ENCODE measurements at places on chromosomes 2 and 18. TPM values are rescaled to one million over a fixed set of nuclear protein-coding genes. Genes with fewer than 3 reads are reported as not detected.

- no peak for DNase-seq
Observed at GRCh38 chr2:71174207-71174606, 43.8 kb downstream of the MPHOSPH10 start.

RESP18 gene
- not detected for total RNA-seq

GRCh38 chr2:101205521-101206479 is 46.9 kb upstream of the CNOT11 start:
- peak; percentile 65 for DNase-seq

- DNase-seq: no peak
Observed at GRCh38 chr2:100833331-100833730, 13.4 kb downstream of the NPAS2 start.

DNA sequence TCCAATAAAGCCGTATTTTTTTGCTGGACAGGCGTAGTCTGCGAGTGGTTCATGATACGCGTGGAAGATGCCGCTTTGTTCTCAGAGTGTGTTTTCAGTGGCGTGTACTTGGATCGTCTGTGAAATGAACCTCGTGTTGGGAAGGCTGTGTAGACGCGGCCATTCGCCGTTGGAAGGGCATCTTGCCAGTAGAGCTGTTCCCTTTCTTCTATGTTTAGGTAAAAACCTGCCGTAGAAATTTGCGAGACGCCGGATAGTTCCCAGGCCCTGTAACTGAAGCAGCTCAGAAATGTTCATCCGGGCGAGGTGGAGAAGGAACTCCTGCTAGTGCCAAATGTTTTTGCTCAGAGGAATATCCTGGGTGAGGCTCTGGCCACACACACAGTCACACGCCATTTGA is 133.6 kb downstream of the NFATC1 start:
- DNase-seq: no peak

GRCh38 chr2:22020091-22020742 is 896.4 kb downstream of the TDRD15 start:
- no peak for DNase-seq

DNA sequence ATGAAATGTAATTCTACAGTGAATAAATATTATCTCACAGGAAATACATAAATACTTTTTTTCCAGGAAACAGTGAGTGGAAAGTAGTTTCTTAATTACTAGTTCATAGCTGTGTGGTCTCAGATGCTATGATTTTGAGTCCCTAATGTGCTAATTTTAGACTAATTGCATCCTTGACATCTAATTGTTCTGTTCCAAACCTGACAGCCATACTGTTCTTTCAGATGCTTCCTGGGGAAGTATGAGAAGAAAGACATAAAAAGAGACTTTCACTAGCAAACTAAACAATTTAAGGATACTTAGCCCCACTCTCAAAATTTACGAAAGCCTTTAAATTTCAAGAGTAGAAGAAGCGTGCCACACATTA is 350.9 kb upstream of the CDH20 start:
- no peak for DNase-seq

DNA sequence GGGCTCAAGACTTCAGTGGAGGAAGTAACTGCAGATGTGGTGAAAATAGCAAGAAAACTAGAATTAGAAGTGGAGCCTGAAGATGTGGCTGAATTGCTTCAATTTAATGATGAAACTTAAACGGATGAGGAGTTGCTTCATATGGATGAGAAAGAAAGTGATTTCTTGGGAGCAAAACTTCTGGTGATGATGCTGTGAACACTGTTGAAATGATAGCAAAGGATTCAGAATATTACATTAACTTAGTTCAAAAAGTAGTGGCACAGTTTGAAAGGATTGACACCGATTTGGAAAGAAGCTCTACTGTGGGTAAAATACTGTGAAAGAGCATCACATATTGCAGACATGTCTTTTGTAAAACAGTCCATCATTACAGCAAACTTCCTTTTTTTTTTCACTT is 638.0 kb downstream of the NYAP2 start:
- DNase-seq: no peak

DNA sequence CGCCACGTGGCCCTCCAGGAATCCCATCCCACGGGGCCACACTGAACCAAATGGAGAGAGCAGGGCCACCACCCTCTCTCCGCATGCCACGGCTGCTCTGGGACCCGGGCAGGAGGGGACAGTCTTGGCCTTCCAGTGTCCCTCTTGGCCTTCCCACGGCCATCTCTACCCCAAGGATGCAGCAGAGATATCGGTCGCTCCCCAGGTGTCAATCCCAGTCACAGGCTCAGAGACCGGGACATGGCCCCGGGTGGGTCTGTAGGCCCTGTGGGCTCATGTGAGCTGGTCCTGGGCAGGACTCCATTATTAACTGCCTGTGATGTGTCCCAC is 15.3 kb downstream of the CAPN10 start:
- no peak for DNase-seq

DNA sequence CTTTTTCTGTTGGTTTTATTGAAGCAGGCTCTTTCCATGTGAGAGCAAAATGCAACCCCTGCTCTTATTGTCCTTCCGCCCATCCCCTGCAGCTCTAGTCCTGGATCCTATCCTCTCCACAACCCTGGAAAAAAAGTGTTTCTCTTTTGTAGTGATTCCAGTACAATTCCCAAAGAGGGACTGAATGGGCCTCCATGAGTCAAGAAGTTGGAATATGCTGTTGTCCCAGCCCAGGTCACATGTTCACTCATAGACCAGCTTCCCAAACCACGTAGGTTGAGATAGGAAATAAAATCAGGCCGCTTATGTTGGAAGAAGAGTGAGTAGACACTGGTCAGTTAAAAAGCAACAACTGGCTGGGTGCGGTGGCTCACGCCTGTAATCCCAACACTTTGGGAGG is 39.4 kb downstream of the CPO start:
- no peak for DNase-seq

DNA sequence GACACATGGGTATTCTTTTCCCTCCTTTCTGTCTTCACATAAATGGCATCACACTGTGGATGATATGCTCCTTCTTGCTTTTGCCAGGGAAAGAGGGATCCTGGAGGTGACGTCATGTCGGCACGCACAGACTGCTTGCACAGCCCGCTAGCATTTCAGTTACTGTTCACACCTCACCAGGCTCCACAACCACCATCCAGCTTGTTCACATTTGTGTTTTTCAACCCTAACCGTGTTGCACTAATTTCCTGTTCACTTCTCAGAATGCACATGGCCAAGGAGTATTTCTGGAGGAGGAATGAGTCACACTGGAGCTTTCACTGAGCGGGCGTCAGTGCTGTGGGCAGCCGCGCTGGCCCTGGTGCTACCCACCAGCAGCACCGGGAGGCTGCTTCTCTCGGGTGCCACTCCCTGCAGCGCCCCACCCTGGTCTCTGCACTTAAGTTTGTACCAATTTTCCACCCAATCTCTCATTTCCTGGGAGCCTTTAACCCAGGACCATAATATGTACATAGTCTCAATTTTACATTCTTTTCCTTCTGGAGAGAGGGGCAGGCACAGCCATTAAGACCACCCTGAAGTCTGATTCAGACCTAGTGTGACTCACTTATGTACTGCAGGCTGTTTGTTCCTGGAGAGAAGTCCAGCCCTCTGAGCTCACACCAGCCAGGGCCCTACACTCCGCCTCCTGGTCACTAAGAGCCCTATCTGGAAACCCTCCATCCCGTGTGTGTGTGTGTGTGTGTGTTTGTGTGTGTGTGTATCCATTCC is 65.1 kb downstream of the MBP start:
- DNase-seq: no peak

DNA sequence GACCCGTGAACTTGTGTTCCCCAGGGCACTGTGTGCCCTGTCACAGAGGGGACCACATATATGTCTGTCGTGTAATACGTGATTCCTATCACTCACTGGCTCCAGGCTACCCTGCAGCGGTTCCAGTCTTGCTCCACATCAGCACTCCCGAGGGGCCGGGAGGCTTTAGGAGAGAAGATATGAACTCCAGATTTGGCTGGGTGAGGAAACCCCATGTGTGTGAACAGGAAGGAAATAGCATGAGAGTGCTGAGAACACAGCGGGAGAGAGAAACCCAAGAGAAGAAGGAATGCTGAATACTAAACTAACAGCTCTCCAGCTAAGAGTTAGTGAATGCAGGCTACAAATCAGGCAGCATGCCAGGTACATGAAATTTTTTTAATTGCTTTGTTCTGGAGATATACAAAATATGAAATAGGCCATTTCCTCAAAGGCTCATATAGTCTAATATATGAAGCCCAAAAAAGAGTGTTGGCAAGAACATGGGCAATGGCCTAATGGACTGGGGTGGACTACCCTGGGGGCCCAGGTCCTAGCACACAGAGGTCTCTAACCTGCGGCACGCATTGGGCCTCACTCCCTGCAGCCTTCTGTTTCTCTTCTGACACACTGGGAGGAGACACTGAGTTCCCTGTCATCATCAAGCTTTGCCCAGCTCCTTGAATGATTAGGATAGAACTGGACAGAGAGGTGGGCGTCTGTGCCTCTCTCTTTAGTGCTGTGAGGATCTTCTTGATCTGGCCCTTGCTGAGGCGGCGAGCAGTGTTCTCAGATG is 372.8 kb upstream of the RAB6C start:
- no peak for DNase-seq

GRCh38 chr2:30691948-30692828 is 115.1 kb downstream of the CAPN13 start:
- DNase-seq: peak; percentile 37

DNA sequence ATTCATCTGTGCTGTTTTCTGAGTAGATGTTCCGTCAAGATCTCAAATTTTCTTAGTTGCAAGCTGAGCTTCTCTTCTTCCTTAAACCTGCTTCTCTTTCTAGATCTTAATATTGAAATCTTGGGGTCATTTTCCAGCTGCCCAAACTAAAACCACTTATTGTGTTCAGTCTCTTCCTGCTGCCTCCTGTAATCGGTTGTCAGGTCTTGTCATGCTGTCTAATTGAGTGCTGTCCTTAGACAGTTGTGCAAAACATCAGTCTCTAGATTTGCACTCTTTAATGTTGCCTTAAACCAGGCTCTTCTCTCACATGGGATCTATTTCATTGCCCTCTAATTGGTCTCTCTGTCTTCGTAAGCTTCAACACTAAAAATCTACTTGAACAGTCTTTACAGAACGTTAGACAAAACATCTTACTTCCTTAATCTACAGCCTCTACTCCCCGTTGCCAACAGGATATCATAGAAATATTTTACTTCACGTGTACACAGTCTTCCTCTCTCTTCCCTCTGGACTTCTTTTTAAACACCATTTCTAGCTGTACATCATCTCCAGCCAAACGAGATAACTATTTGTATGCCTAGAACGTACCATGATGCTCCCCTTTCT is 34.9 kb downstream of the GPD2 start:
- no peak for DNase-seq

- DNase-seq: no peak
Observed at GRCh38 chr2:191358325-191359025, 113.3 kb downstream of the MYO1B start.

LRRTM1 gene
- total RNA-seq: not detected

DNA sequence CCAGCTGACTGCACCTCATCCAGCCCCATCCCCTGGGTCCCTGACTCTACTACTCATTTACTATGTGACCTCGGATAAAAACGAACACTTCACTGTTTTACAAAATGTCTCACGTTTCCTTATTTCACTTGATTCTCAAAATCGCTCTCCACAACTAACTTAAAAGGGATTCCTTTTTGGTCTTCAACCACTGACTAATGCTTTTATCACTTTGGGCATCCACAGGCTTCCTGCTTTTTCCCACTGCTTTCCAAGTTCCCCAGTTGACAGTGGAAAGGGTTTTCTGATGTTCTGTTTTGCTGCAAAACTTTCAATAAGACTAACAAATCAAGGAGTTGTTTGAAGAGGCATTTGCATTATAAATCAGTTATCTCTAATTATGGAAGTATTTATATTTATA is 24.1 kb downstream of the EIF2AK3 start:
- DNase-seq: no peak

MAL gene
- total RNA-seq: 19.2 TPM

GRCh38 chr18:7413906-7414305 is 153.2 kb upstream of the PTPRM start:
- no peak for DNase-seq

DNA sequence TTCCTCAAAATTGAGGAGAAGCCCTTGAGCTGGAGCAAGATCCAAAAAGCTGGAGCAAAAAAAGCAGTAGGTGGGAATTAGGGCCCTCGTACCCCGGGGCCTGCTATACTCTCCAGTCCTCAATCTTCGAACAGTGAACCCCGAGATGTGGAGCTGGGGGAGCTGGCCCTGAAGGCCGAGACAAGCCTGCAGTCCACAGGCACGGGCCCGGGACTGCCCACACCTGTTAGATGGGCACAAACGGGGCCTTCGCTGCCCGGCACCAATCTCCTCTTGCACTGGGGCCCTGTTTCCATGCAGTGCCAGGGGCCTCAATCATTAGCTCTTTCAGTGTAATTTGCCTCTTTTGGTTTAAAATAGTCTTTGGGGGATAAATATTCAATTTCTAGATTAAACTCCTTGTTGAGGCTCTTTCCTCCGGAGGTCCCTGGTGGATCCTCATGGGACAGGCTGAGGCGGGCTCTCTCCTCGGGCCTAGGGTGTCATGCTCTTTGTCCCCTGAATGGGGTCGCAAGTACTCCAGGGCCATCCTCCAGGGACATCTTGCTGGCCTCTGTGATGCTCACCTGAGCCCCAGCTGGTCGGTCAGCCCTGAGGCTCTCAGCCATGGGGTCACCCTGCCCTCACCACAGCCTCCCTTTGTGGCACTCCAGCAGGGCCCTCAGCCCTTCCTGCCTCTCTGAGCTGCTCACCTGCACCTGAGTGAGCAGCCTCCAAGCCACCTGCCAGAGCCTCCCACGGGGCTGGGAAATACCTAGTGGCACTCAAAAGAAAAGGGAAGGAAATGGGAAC is 223.6 kb downstream of the ALPK2 start:
- DNase-seq: no peak

DNA sequence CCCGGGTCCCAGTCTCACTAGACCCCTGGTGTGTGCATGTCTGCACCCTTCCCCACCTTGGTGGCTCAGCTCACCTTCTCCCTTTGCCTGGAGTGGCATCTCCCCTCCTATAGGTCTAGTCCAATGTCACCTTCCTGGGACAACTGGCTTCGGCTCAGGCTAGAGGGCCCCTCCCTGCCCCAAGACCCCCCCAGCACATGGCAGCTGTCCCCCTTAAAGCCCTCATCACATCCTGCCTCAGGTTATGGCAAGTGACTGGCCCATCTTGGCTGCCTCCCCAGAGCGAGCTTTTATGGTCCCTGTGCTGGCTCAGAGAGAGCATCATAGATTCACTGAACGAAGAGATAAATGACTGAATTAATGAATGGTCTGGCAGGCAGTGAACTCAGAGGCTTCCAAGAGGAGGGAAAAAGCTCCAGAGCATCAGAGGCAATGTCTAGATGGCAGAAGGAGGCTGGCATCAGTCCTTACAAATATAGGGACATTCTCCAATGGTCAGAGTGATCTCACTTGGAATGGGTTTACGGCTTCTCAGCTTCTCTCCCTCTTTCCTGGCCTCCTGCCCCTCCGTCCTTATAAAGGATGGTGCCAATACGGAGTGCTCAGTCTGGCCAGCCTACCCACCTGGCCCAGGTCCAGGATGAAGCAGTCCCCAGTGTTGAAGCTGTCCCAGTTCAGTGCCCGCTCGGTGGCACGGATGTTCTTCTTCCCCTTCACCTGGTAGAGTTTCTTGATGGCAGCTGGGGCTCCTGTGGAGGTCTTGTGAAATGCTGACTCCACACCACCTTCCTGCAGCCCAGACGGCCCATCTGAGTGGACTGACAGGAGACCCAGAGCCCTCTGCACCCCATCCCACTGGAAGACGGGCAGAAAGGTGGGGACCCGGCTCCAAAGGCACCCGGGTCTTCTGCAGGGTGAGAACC is 9.4 kb downstream of the CAPG start:
- no peak for DNase-seq

- DNase-seq: no peak
Observed at GRCh38 chr2:195119231-195119630, 537.8 kb upstream of the SLC39A10 start.

SOX11 gene
- not detected for total RNA-seq
